Right atrium auricular region (tissue), 2 donors: ENCODE measurements at places on chromosomes 16 and 17. TPM values are rescaled to one million over a fixed set of nuclear protein-coding genes. Genes with fewer than 3 reads are reported as not detected.

Gene HOXB5
- not detected for total RNA-seq

Gene PRSS36
- total RNA-seq: 1.9 TPM

Gene ZG16
- total RNA-seq: not detected

Gene SLC35G3
- not detected for total RNA-seq

Gene TEKT1
- total RNA-seq: not detected

Gene OMG
- 0.74 TPM for total RNA-seq

Gene SPNS3
- not detected for total RNA-seq

Gene SYT17
- total RNA-seq: 0.22 TPM

Gene GPR142
- not detected for total RNA-seq

Gene TOP2A
- 3.7 TPM for total RNA-seq

Gene ITPRIPL2
- 40.2 TPM for total RNA-seq

Gene CCDC200
- not detected for total RNA-seq

Gene ZNF597
- total RNA-seq: 2.2 TPM

Gene HSD17B1
- total RNA-seq: 0.78 TPM

Gene PLD6
- total RNA-seq: 3.1 TPM

Gene USP6
- total RNA-seq: not detected

Gene LHX1
- total RNA-seq: not detected

Gene MT1M
- total RNA-seq: 9.9 TPM

Gene ALOX15B
- 1.2 TPM for total RNA-seq

Gene DRC7
- not detected for total RNA-seq

Gene GCGR
- total RNA-seq: not detected

Gene RNF222
- not detected for total RNA-seq

Gene HP
- 1,105 TPM for total RNA-seq

Gene ZNF747
- 16.2 TPM for total RNA-seq

Gene C16orf96
- not detected for total RNA-seq

Gene CIITA
- total RNA-seq: 3.4 TPM

Gene ABCA8
- 59.1 TPM for total RNA-seq

Gene JMJD8
- 76.4 TPM for total RNA-seq

Gene HCRT
- not detected for total RNA-seq

Gene BRIP1
- not detected for total RNA-seq

Gene ASGR1
- not detected for total RNA-seq

Gene SCPEP1
- total RNA-seq: 54.2 TPM

Gene RNF40
- 59.5 TPM for total RNA-seq

Gene CACNG5
- not detected for total RNA-seq

Gene DRC3
- 0.94 TPM for total RNA-seq
